ENCODE measurements at places on chromosomes 3 and 15. TPM values are rescaled to one million over a fixed set of nuclear protein-coding genes. Genes with fewer than 3 reads are reported as not detected.

Gene UPK1B
- total RNA-seq: not detected

Gene AMOTL2
- 82.3 TPM for total RNA-seq

Gene SCAANT1
- not detected for total RNA-seq

Gene NPHP3
- total RNA-seq: 41.7 TPM

Gene PLSCR2
- total RNA-seq: not detected

GRCh38 chr3:23589602-23590001, 216.2 kb upstream of the UBE2E1 start:
- DNase-seq: no peak

- peak; percentile 77 for DNase-seq
These were observed 284 bp upstream of the TSC22D2 start for GRCh38 chr3:150407808-150408220.

GRCh38 chr3:136162322-136162721, 33.8 kb downstream of the MSL2 start:
- no peak for DNase-seq

- DNase-seq: peak; percentile 71
These were observed 928.8 kb upstream of the ALCAM start for GRCh38 chr3:104437891-104438290.

DNA sequence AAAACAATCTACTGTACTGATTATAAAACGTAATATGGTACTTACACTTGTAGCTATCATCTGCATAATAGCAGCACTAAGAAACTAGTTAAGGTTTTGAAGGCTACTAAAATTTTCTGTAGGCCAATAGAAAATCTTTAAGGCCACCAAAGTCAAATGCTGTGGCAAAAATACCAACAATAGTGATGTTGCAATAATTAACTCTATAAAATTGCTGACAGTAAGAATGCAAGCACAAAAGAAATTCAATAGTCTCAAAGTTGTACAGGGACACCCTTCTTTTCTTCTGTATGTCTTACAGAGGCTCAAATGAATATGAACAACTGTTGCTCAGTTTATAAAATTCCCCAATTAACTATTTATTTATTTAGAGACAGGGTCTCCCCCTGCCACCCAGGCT, 62.0 kb downstream of the TMCC1 start:
- no peak for DNase-seq

- DNase-seq: no peak
These were observed 8.1 kb downstream of the ARIH1 start for GRCh38 chr15:72482275-72482674.

DNA sequence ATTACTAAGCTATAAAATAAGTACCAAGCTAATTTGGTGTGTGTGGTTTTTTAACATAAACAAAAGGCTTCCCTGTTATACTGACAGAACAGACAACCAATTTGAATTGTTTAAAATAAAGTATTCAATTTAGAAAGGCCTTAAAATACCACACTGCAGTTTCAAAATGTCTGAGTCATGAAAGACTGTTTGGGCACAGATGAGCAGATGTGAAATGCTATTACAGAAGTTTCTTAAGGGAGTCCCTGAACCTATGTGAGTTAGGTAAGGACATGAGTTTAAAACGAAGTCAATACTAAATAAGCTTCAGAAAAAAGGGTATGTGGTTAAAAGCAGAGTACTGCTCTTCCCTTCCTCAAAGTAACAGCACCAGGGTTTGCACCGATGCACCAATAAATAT, 69.7 kb upstream of the SETMAR start:
- no peak for DNase-seq

DNA sequence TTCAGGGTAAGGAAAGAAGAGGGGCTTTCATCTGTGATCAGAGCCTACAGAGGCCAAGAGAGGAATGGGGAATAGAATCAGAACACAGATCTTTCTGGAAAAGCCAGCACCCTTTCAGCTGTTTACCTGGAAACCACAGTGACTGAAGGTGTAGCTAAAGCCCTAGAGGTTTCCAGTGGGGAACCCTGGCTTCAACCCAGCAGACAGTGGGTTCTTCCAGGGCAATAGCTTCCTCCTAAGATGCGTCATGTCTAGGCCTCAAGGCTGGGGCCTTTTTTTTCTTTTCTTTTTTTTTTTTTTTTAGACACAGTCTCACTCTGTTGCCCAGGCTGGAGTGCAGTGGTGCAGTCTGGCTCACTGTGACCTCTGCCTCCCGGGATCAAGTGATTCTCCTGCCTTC, 3.1 kb upstream of the CPNE9 start:
- DNase-seq: no peak

- DNase-seq: no peak
These were observed 9.0 kb downstream of the SLC24A1 start for GRCh38 chr15:65630760-65631159.

- peak; percentile 54 for DNase-seq
These were observed 9.2 kb upstream of the RBSN start for GRCh38 chr3:15108082-15108545.

GRCh38 chr15:78537266-78537905, 2.9 kb upstream of the PSMA4 start:
- no peak for DNase-seq

DNA sequence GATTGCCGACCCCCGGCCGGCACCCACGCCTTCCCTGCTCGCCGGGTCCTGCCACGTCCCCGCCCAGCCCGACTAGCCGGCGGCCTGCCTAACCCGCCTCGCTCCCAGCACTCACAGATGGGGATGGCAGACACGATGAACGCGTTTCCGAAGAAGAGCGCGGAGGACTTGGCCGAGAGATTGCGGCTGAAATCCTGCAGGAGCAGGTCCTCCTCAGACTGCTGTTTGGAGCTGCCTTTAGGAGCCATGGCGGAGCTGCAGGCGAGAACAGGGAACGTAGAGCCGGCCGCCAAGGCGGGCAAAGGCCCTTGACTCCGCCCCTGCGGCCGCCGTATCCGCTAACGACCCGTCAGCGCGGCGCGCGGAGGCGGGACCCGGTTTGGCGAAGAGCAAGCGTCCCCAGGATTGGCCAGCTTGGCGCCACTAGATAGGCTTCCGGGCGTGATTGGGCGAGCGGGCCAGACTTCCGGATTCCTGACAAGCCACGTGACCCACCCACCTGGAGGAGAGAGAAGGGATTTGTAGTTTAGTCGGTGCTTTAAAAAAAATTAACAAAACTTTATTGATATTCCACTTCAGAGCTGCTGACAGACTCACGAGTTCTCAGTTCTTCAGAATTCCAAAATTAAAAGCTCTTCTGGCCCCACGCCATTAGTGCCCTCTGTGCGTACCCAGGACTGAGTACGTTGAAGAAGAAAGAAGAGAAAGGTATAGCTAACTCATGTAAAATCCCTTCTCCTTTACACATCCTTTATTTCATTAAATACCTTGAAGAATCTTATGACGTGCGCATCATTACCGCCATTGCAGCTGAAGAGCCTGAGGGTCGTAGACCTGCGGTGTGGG, at the start of gene SSR3:
SSR3 (minus strand) TSS at position 276 of the 846 bp plus-strand sequence; CDS start at position 248, 28 bp downstream.
- DNase-seq: peak; percentile 99

DNA sequence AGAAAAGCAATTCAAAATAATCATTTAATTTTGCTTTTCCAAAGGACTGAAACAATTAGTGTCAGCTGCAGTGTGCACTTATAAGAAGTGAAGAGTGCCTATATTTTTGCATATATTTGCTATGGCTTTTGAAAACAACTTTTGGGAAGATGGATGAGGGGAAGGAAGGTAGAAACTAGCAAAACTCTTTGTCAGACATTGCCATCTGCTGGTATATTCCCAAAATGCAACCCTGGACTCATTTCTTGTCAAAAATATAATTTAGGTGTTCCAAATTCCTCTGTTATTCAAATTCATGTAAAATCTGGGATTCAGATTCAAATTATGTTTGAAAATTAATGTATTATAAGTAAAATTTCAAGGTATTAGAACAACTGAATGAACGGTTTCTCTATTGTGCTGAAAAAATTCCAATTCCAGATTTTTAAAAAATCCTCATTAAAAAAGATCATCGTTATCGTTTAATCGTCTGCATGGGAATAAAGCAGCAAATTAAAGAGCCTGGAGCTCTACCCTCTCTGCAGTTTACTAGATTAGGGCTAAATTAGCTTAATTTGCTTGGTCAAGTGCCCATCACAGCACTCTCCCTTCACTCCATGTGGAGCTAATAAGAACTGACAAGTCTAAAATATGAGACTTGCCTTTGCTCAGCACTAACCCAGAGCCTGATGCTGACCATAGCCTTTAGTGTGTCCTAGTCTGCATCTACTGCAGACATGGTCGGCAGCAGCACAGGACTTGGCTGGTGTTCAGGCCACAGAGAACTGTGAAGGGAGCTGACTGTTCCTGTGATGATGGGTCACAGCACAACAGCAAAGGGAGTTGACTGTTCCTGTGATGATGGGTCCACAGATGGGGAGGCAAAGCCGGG, 67.9 kb upstream of the MITF start:
- peak; percentile 44 for DNase-seq

GRCh38 chr3:37086918-37087317, 87.5 kb downstream of the LRRFIP2 start:
- DNase-seq: no peak

- no peak for DNase-seq
These were observed 28.3 kb upstream of the TRPM1 start for GRCh38 chr15:31129769-31130303.

DNA sequence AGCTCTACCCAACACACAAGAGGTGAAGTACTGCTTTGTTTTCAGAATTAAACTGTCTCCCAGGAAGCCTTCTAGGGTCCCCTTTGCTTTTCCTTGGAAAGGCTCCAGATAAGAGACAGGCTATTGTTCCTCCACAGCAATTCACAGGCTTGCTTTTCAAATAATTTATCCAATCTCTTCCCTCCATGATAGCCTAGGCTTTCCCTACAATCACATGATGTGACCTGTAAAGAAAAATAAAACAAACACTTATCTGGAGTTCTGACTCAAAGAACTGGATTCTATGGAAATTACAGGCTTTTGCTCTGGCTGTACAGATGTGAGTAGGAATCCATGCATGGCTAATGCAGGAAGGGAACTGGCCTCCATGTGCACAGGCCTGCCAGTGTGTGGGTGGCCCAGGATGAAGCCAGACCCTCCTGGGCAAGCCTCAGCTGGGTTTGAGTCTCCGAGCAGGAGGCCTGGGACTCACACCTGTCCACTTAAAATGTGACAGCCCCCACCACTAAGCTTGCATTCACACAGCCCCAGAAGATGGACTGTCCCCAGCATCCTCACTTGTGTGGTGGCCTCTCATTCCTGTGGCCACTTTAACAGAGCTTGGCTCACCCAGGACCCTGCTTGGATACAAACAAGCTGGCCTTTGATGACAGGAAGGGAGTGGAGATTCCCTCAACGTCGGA, 75.8 kb upstream of the LEKR1 start:
- DNase-seq: peak; percentile 69
